Fibroblast of skin of left biceps (primary cell): ENCODE measurements at places on chromosomes 2 and 18.

DNA sequence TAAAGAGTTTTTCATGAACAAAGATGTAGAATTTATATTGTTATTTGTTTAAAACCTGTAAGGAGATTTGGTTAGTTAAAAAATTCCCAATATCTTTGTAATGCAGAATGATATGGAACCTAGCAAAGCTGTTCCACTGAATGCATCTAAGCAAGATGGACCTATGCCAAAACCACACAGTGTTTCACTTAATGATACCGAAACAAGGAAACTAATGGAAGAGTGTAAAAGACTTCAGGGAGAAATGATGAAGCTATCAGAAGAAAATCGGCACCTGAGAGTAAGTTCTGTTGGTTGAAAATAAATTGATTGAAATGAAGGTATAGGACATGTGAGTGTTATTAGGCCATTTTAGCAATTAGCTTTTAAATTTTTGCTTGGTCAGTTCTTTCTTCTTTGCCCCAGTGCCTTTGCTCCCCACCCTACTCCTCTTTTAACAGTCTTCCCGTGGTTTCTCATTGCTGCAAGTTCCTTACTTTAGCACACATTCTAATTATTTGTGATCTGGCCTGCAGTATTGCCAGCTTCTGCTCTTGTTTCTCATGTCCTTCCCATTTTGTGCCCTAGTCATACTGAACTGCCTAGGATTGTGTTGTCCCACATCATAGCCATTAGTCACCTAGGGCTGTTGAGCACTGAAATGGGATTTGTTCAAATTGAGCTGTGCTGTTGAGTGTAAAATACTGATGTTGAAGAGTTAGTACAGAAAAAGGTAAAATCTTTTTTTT, 36.6 kb downstream of the VAPA start:
- DNase-seq, result no peak

DNA sequence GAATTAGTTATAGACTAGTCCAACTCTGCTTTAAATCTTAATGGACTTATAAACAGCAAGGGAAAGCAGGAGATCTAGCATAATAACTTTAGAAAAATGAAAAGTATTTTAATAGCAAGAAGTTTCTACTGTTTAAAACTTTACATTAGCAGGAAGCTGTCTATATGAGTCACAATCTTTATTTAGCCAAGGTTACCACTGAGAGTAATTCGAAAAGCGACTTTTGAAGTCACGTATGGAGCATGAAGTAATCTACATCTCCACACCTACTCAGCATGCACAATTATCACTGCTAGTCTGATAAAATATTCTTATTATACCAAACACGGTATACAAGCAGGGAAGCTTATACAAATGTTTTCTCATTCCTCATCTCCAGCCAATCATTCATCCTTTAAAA, 515.4 kb upstream of the SOX11 start:
- DNase-seq, result no peak

DNA sequence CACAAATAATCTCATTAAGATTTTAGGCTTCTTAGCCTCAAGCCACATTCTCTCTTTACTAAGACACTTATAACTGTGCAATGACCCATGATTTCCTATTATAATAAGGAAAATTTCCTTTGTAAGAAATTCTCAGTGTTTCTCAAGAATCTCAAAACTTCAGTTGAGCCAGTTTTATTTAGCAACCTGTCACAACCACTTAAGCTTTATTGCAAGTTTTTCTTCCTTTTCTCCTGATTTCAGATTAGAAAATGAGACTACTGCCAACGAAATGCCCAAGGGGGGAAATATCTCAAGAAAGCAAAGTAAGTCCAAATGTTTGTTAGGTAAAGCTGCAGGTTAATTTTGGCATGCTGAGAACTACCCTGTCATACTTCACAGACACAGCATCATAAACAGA, 178.5 kb downstream of the THADA start:
- no peak for DNase-seq

DNA sequence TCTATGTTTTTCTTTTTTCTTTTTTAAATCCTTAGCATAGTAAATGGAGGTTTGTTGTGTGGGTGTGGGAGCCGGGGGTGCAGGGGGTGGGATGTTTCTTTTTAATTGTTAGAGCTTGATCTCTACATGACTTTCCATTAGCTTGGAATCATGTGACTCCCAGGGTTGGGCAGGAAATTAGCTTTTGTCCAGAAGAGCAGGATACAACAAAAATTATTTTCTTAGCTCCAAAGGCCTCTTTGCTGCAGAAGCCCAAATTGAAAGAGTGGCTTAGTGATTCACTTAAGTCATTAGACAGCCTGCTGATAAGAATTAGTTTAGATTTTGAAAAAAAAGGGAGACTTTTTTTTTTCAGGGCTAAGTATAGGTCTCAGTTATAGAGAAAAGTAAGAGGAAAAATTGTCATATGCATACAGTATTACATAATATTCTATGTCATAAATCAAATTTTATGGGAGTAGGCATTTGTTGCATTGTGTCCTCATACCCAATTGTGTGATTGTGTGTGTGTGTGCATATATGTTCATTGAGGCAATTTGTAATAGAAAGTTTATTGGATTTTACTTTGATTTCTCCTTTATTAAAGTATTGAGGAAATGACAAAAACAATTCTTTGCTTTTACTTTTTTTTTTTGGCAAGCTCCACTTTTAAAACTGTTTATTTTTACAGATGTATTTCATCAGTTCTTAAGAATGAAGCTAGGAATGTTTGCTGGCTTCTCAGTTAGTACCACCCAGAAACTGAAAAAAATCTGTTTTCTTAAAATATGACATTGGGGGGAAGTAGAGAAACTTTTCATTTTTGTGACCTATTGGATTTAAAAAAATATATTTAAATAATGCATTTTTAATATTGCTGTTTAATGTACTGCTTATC, 47.4 kb downstream of the TSPYL6 start:
- DNase-seq, result no peak

- DNase-seq, result no peak
Measured at GRCh38 chr2:11071211-11071610, 84.1 kb upstream of the SLC66A3 start.
